ENCODE measurements at places on chromosomes 6 and 20.

DNA sequence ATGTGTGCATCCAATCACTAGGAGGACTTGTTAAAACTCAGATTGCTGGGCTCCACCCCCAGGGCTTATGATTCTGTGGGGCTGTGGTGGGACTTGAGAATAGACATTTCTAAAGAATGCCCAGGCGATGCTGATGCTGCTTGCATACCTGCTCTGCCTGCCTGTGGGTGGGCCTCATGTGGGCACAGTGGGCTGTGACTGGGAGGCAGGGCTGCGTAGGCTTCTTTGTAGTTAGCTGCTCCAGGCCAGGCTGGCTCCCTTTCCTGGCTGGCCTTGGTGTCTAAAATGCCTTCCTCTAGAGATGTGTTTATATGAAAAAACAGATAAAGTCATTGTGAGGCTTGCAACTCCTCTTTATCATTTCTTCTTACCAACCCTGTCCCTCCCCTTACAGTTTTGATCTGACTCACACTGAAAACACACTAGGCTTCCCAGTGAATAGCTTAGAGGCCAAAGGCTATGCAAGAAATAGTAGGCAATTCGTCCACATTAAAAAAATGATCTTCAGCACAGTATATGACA, 495.5 kb upstream of the MAP3K7 start:
- no peak for DNase-seq

DNA sequence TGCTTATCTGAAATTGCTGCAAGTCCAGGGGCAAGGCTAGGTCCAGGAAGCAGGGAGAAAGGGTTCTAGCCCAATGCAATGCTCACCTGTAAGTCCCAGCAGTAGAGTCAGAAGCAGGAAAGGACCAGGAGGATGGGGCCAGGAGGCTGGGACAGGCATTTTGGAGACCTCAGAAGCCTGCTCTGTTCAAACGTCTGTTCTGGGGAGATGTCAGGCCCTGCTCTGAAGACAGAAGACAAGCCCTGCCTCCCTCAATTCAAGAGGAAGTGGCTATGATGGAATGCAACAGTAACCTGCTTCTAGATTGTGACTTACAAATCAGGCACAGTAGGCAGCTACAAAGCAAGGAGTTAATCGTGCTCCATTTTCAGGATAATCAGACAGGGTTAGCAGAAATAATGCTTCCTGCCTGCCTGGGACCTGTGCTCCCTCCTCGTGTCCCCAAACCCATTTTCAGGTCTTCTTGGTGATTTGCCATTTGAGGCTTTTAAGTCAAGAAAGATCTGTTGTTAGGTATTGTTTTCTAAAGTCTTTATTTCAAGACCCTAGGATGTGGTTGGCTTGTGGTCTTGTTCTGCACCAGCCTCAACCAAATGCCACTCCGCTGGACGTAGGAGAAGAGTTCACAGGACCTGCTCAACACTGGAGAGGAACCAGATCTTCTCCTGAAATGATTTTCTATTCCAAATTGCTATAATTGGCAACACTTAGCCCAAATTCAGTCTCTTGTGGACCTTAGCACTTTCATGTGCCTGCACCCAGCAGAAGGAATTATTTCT, at the start of gene SIRPG:
Gene SIRPG, minus strand, starts transcription at position 224 of the 779 bp plus-strand sequence. Its CDS starts 65 bp downstream, at position 159.
- DNase-seq: no peak

DNA sequence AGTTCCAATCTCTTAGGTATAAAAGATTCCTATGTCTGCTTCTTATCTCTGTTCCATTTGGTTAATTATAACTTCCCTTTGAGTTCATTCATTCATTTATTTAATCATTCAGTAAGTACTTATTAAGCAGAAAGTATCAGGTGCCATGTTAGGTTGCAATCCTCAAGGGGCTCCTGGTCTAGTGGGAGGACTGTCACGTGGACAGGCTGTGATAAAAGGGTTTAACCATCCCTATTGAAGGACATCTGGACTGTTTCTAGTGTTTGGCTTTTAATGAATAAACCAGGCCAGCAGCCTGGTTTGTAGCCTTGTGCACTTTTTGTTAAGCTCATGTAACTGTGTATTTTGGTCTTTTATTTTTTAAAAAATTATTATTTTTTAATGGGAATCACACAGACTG, 162.1 kb upstream of the OGFRL1 start:
- DNase-seq: no peak

- DNase-seq: no peak
Measured at GRCh38 chr20:1735417-1736089, 78.0 kb upstream of the SIRPG start.

- DNase-seq: no peak
Measured at GRCh38 chr20:24439737-24440387, 29.6 kb upstream of the SYNDIG1 start.

- no peak for DNase-seq
Measured at GRCh38 chr20:39706184-39706663, 744.1 kb downstream of the DHX35 start.

- no peak for DNase-seq
Measured at GRCh38 chr6:6689400-6690143, 101.1 kb downstream of the LY86 start.

GRCh38 chr6:150599199-150600009, at the start of gene PLEKHG1:
Gene PLEKHG1 (plus strand): TSS chr6:150599885. CDS start chr6:150733682, 133,797 bp downstream.
- DNase-seq: peak; percentile 74

- no peak for DNase-seq
Measured at GRCh38 chr6:4360920-4361319, 225.5 kb upstream of the ECI2 start.

GRCh38 chr20:39249798-39250197, 287.7 kb downstream of the DHX35 start:
- DNase-seq: no peak

DNA sequence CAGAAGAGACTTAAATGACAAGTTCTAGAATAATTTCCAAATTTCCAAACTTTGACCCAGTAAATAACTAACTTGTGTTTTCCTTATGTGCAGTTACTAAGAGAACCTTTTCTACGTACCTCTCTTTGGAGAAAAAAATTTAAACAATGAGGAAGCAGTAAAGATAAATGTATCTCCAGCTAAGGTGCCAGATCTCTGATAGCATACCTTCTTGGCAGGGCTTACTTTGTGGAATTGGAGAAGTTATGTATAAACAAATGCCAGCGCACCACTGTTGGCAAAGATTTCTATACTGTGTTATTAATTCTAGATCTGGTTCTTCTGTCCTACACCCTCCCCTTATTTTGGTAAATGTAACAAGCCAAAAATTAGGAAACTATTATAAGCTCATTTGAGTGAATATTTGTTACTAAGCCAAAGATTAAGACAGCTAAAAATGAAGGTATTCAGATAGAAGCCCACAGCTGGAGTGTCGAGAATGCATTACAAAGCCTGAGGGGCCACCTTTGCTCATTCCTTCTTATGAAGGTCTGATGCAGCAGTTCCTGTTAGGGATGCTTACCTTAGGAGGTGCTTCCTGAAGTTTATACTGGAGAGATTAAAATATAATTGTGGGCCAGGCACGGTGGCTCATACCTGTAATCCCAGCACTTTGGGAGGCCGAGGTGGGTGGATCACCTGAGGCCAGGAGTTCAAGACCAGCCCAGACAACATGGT, 373.1 kb upstream of the SOX4 start:
- no peak for DNase-seq

DNA sequence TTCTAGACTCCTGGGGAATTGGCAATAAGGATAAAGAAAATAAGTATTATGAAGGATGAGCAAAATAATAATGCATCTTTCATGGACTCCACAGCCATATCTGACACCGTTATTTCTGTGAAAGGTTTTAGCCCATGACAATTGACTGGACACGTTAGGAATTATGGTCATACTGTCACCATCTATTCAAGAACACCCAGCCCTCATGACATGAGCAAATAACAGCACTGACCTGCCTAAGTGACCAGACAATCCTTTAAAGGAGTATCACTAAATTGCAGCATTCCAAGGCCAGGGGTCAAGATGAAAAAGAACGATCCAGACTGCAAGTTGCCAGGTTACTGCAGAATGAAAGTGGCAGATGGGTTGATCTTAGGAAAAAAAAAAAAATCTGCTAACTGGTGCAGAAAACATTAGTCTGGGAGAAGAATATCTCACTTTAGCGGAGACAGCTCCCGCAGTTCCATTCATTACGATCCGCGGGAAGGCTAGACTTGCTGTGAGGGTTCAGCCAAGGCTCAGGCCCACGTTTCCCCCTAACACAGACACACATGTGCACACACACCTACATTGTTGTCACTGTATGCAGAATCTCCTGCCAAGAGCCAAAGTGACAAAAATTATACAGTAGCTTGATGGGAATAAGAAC, 237.7 kb upstream of the AGPAT4 start:
- DNase-seq: no peak

- DNase-seq: peak; percentile 68
Measured at GRCh38 chr6:16690608-16691142, 70.6 kb downstream of the ATXN1 start.

DNA sequence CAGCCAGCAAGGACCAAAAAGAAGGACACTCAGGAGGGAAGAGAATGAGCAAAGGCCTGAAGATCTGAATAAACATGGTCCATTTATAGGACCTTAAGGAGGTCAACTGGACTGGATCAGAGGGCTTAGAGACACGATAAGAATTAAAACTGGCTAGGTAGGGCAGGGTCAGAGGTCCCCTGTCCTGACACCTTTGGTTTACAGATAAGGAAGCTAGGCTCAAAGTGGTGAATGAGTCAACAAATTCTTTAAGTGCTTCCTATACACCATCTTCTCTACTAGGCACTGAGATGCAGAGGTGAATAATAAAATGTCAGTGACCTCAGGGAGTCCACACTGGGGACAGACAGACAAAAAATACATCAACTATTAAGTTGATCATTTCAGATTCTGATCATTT, 70.3 kb downstream of the HIVEP2 start:
- no peak for DNase-seq

GRCh38 chr6:109493865-109494264, 10.8 kb upstream of the ZBTB24 start:
- DNase-seq: no peak

DNA sequence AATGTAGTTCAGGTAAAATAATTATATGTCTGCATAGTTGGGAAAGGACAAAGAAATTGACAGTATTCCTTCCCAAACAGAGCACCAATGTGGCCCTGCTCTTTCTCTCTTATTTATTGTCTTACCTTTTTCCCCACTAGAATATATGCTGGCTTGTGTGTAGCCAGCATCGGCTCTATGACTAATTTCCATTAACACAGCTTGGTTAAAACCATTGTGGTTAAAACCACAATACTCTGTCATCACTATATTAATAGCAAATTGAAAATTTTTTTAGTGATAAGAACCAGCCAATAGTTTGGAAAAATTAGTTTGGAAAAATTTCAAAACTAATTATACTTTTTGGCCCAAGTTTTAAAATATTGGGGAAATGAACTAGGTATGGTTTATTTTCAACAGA, 535.1 kb downstream of the UTRN start:
- DNase-seq: no peak

- no peak for DNase-seq
Measured at GRCh38 chr6:106192824-106193223, 106.7 kb downstream of the PRDM1 start.

DNA sequence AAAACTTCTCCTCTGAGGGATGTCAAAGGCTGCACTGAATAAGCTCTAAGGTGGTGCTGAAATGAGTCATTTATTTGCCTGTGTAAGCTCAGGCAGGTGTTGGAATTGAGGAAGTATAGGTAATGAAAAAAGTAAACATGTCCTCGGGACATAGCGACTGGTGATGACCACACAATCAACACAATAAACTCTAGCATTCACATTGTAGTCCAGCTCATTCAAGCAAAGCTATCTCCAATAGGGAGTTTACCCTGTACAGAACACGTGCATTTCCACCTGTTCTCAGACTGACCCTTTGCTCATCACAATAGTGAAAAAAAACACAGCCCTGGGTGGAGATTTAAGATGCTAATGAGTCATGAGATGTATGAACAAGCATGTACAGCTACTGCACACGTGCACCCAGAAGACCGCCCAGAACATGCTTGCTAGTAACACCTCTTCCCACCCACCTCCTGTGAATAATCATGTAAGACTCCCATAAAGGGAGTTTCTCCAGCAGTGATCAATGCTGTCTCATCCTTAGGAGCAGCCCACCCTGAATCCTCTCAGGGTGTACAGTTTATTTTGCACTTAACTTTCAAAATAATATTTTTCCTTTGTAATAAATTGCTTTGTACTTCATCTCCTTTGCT, 33.0 kb upstream of the POU5F1 start:
- DNase-seq: peak; percentile 51

DNA sequence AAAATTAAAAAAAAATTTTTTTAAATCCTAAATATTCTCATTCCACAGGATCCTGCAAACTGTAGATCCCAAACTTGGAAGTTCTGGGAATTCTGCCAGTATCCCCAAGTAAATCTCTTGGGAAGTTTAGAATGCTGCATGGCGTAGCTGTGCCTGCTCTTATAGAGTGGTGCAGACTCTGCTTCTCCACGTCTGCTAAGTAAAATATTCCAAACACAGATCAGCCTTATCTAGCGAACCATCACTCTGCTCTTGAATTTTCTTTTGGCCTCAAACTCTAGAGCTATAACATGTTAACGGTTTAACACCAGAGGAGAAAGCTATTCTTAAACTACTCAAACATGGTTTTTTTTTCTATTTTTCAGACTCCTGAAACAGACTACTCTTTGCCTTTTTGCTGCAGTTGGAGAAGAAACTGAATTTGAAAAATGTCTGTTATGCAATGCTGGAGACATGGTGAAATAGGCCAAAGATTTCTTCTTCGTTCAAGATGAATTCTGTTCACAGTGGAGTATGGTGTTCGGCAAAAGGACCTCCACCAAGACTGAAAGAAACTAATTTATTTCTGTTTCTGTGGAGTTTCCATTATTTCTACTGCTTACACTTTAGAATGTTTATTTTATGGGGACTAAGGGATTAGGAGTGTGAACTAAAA, 138.5 kb upstream of the AKAP12 start:
- DNase-seq: no peak

DNA sequence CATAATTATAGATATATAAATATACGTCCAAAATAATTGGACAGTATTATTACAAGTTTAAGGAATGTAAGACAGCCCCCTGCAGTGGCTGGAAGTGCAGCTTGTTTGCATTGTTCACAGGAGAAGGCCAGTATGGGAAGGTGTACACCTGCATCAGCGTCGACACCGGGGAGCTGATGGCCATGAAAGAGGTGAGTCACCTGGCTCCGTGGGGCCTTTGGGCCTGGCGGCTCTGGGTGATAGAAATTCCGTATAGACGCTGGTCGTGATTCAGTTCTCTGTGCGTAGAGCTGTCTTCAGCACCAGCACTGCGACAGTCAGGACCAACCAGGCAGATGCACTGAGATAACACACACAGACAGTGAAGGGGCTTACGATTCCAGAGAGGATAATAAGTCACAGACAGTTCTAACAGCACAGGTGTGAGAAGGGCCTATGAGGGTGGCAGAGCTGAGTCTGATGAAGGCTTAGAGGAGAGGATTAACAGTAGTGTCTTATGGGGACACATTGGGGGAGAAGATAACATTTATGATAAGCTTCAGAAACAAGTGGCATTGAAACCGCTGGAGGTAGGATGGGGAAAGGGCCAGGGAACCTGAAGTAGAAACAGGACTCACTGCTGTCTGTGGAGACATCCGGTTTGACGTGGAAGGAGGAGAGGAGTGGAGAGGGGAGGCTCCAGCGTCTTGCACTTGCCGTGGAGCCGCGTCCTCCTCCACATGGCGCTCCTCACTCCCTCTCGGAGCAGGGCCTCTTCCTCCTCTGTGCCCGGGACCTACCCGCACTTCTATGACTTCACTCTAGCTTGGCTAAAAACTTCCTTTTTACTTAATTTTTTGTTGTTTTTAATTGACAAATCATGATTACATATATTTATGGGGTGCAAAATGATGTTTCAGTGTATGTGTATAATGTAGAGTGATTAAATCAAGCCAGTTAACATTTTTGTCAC, 116.5 kb downstream of the MAP3K4 start:
- DNase-seq: no peak
